Sigmoid colon (tissue), 7 donors: ENCODE measurements at places on chromosomes 6 and 20. TPM values are rescaled to one million over a fixed set of nuclear protein-coding genes. Genes with fewer than 3 reads are reported as not detected.

The IL17A gene
- not detected for total RNA-seq

The TMEM244 gene
- total RNA-seq: not detected

The RAE1 gene
- total RNA-seq: 15.5 TPM

The PRDM13 gene
- not detected for total RNA-seq

The RAET1G gene
- total RNA-seq: not detected

GRCh38 chr6:24795106-24795505, 3.6 kb downstream of the ARMH2 start:
- H3K27me3 ChIP-seq: no peaks in the 10 kb centered on the region
- no peaks in the 10 kb centered on the region for H3K4me1 ChIP-seq
- H3K27ac ChIP-seq: no peak overlapping the region
- H3K36me3 ChIP-seq: no peaks in the 10 kb centered on the region
- no peak overlapping the region for H3K4me3 ChIP-seq
- no peak for DNase-seq

DNA sequence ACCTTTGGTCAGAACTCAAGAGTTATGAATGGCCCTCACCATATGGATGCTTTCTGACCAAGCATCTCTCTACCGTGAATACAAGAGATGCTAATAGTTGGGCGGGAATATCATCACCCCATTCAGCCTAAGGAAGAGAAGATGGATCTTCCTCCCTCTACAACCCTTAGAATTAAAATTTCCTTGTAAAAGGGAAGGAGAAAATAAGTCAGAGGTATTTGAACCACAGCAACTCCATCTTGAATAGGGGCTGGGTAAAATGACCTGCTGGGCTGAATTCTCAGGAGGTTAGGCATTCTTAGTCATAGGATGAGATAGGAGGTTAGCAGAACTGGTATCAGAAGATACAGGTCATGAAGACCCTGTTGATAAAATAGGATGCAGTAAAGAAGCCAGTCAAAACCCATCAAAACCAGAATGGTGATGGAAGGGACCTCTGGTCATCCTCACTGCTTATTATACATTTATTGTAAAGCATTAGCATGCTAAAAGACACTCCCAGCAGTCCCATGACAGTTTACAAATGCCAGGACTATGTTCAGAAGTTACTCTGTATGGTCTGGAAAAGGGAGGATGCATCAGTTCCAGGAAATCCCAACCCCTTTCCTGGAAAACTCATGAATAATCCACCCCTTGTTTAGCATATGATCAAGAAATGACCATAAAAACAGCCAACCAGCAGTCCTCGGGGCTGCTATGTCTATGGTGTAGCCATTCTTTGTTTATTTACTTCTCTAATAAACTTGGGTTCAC, 101.2 kb downstream of the DTNBP1 start:
- peaks cover 3% of the 10 kb centered on the region for H3K4me1 ChIP-seq
- no peak for DNase-seq
- no peaks in the 10 kb centered on the region for H3K36me3 ChIP-seq

DNA sequence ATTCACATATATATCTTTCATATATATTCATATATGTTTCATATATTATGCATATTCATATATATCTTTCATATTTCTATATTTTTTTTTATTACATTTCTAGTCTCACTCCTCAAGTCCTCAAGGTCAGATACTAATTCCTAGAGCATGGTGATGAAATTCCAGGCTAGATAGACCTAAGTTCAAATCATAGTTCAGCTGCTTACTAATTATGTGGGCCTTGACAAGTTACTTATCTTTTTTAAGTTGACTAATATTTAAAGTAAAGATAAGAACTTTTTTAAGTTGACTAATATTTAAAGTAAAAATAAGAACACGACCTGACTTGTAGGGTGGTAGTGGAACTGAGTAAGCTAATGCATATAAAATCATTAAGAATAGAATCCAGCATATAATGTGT, 495.6 kb upstream of the MAN1A1 start:
- no peaks in the 10 kb centered on the region for H3K27me3 ChIP-seq
- DNase-seq: no peak
- no peak overlapping the region for H3K27ac ChIP-seq
- no peaks in the 10 kb centered on the region for H3K36me3 ChIP-seq
- H3K4me3 ChIP-seq: no peak overlapping the region

GRCh38 chr6:47256981-47257730, 52.5 kb downstream of the TNFRSF21 start:
- H3K4me3 ChIP-seq: no peak overlapping the region
- no peak for DNase-seq
- H3K4me1 ChIP-seq: no peaks in the 10 kb centered on the region
- no peaks in the 10 kb centered on the region for H3K36me3 ChIP-seq

DNA sequence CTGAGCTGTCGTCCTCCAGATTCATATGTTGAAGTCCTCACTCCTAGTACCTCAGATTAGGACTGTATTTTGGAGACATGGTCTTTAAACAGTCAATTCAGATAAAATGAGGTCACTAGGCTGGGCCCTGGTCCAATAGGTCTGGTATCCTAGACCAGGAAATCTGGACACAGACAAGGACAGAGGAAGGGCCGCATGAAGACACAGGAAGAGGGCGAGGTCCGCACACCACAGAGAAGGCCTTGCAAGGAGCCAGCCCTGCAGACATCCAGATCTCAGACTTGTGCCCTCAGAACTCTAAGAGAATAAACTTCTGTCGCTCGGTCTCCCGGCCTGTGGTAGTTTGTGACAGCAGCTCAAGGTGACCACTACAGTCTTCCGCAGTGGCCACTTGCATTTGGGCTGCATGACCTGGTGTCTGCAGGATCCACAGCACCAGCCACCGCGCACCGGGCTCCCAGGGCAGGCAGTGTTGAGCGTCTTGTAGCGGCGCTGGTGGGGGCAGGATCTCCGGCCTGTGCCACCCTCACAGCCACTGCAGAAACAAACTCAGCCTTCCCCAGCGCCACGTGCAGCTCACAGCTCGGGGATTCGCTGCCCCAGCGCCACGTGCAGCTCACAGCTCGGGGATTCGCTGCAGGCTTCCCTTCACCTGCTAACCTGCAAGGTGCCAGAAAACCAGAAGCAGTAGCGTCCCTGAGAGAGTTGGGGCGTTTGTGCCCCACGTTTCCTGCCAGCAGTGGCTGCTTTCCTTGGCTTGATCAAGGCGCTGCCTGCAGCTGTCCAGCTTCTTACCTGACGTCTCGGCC, 6.0 kb upstream of the RBM38 start:
- no peaks in the 10 kb centered on the region for H3K36me3 ChIP-seq
- peak; percentile 62 for DNase-seq
- H3K27ac ChIP-seq: no peak overlapping the region
- H3K4me3 ChIP-seq: no peak overlapping the region
- no peaks in the 10 kb centered on the region for H3K4me1 ChIP-seq

GRCh38 chr6:36340618-36341454, 4.1 kb upstream of the BNIP5 start:
- DNase-seq: peak; percentile 83
- no peaks in the 10 kb centered on the region for H3K36me3 ChIP-seq
- peak overlapping the region; percentile 14 for H3K4me3 ChIP-seq
- peaks cover 2% of the 10 kb centered on the region for H3K27me3 ChIP-seq
- H3K27ac ChIP-seq: no peak overlapping the region

DNA sequence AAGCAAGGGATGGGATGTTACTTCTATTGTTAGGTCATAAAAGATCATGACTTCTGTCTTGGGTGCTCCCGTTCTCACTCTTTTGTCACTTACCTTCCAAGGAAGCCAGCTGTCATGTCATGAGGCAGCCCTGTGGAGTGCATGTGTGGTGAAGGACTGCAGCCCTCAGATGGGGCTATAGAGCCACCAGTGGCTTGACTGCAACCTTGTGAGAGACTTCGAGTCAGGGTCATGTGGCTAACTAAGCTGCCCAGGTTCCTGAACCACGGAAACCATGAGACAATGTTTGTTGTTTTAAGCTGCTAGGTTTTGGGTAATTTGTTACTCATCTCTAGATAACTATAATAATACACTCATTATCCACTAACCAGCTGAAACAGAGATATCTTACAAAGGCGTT, 477.1 kb downstream of the BTBD3 start:
- H3K27me3 ChIP-seq: no peaks in the 10 kb centered on the region
- no peaks in the 10 kb centered on the region for H3K4me1 ChIP-seq
- H3K27ac ChIP-seq: no peak overlapping the region
- no peak overlapping the region for H3K4me3 ChIP-seq
- H3K36me3 ChIP-seq: no peaks in the 10 kb centered on the region
- DNase-seq: no peak

GRCh38 chr20:34875642-34876405, 588 bp upstream of the ACSS2 start:
- peak overlapping the region; percentile 91 for H3K27ac ChIP-seq
- peak overlapping the region; percentile 94 for H3K4me3 ChIP-seq
- peaks cover 46% of the 10 kb centered on the region for H3K4me1 ChIP-seq
- H3K27me3 ChIP-seq: no peaks in the 10 kb centered on the region
- DNase-seq: peak; percentile 100

DNA sequence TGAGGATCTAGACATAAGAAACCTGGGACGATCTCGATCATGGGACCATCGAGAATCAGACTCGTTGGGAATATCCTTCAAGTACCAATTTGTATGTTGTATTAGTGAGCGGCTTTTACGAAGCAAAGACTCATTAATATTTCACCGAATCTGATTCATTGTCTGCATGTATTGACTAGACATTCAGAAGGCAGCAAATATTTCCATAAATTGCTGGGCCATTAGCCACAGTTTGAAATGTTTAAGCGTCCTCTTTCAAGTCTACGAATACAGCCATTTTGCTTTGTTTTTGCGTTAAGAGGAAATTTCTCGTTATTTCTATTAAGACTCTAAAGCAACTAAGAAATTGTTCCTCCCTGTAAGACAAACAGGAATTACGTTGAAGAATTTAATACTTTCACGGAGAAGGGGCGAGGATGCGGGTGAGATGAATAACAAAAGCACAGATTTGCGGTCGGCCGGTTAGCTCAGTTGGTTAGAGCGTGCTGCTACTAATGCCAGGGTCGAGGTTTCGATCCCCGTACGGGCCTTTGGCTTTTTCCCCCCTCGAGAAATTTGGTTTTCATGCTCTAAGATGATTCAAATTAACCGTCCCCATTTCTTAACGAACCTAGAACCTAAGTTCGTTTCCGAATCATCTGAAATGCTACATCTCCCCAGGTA, 18.5 kb downstream of the POM121L2 start:
- no peaks in the 10 kb centered on the region for H3K36me3 ChIP-seq
- no peaks in the 10 kb centered on the region for H3K4me1 ChIP-seq
- H3K27ac ChIP-seq: no peak overlapping the region
- no peak overlapping the region for H3K4me3 ChIP-seq
- no peak for DNase-seq

GRCh38 chr6:273551-274058, 18.7 kb upstream of the DUSP22 start:
- no peak overlapping the region for H3K27ac ChIP-seq
- H3K36me3 ChIP-seq: no peaks in the 10 kb centered on the region
- H3K4me3 ChIP-seq: no peak overlapping the region
- DNase-seq: no peak
- no peaks in the 10 kb centered on the region for H3K4me1 ChIP-seq

GRCh38 chr6:156943166-156943565, 166.0 kb downstream of the ARID1B start:
- no peak overlapping the region for H3K4me3 ChIP-seq
- H3K36me3 ChIP-seq: no peaks in the 10 kb centered on the region
- no peaks in the 10 kb centered on the region for H3K4me1 ChIP-seq
- H3K27me3 ChIP-seq: no peaks in the 10 kb centered on the region

- no peaks in the 10 kb centered on the region for H3K4me1 ChIP-seq
- H3K27ac ChIP-seq: no peak overlapping the region
- H3K27me3 ChIP-seq: no peaks in the 10 kb centered on the region
- DNase-seq: no peak
- H3K36me3 ChIP-seq: no peaks in the 10 kb centered on the region
Measured at GRCh38 chr20:7094438-7094997, 327.0 kb downstream of the BMP2 start.

DNA sequence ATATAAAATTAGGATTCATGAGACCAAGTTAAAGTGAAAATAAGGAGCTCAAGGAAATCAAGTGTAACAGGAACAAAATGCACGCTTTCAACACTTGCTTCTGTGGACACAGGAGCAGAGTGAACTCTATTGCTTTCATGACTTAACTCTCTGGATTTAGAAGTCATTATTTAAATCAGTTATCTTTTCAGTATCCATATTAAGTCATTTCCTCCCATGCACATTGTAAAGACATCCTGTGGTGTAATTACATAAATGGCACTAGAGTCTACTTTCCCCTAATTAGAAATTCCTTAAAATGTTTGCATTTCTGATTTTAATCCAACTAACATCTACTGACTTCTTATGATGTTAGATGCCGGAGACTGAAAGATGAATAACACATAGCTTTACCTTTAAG, 88.0 kb downstream of the INSM1 start:
- no peaks in the 10 kb centered on the region for H3K27me3 ChIP-seq
- no peak overlapping the region for H3K4me3 ChIP-seq
- H3K4me1 ChIP-seq: peaks cover 7% of the 10 kb centered on the region
- no peak overlapping the region for H3K27ac ChIP-seq
- no peaks in the 10 kb centered on the region for H3K36me3 ChIP-seq

GRCh38 chr6:31272836-31273626, 1.1 kb upstream of the HLA-C start:
- peak overlapping the region; percentile 49 for H3K4me3 ChIP-seq
- H3K27ac ChIP-seq: peak overlapping the region; percentile 98
- no peak for DNase-seq

DNA sequence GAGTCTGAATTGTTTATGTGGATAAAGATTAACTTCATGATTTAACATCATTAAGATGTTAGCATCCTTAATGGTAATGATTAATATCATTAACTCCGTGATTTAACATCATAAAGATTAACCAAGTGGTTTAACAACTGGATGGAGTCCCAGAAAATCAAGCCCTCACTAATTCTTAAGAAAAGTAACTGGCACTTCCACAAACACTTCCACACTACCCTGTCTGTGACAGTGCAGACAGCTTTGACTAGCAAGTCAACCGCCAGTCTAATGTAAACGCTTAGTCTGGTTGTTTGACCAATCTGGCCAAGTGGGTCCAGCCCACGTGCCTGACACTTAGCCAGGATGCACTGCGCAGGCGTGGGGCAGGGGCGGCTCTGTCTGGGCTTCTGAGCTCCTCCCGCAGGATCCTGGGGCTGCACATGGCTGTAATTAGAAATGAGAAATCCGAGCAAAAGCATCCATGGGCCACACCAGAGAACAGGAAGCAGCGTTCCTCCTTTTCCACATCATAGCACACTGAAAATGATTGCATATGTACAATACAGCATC, 424.2 kb downstream of the FOXA2 start:
- no peak overlapping the region for H3K27ac ChIP-seq
- no peaks in the 10 kb centered on the region for H3K36me3 ChIP-seq
- no peak for DNase-seq
- H3K4me1 ChIP-seq: no peaks in the 10 kb centered on the region
- H3K4me3 ChIP-seq: no peak overlapping the region

DNA sequence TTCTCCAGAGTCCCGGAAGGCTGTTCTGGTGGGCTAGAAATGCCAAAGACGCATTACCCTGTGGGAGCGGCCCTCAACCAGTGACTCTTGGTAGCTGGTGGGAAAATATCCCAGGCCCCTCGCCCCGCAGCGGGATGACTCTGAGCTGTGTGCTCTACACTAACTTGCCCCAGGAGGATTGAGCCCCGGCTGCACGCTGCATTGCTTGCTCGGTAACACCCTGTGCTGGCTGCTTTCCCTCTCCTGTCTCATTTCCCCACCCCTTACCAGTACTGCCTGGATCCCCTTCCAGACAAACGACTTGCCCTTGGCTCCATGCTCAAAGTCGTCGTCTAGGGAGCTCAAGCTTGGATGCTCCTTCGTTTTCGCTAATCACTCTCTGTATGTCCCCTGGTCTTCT, 411.8 kb upstream of the SULF2 start:
- H3K27ac ChIP-seq: no peak overlapping the region
- no peak for DNase-seq
- no peak overlapping the region for H3K4me3 ChIP-seq
- H3K36me3 ChIP-seq: no peaks in the 10 kb centered on the region

- peaks cover 11% of the 10 kb centered on the region for H3K4me1 ChIP-seq
- H3K27me3 ChIP-seq: no peaks in the 10 kb centered on the region
- DNase-seq: peak; percentile 66
Measured at GRCh38 chr6:144582939-144583613, 297.9 kb downstream of the UTRN start.
